ENCODE measurements at places on chromosomes 12 and 14.

DNA sequence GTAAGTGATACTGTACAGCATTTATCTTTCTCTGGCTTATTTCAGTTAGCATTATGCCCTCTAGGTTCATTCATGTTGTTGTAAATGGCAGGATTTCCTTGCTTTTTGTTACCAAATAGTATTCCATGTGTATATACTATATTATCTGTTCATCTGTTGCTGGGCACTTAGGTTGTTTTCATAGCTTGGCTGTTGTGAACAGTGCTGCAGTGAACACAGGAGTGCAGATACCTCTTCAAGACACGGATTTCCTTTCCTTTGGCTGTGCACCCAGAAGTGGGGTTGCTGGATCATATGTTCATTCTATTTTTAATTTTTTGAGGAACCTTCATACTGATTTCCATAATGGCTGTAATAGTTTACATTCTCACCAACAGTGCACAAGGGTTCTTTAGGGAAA is 21.5 kb downstream of the EP400 start:
- no peak for DNase-seq

GRCh38 chr12:114213055-114213581 is 192.8 kb downstream of the TBX5 start:
- no peak for DNase-seq

DNA sequence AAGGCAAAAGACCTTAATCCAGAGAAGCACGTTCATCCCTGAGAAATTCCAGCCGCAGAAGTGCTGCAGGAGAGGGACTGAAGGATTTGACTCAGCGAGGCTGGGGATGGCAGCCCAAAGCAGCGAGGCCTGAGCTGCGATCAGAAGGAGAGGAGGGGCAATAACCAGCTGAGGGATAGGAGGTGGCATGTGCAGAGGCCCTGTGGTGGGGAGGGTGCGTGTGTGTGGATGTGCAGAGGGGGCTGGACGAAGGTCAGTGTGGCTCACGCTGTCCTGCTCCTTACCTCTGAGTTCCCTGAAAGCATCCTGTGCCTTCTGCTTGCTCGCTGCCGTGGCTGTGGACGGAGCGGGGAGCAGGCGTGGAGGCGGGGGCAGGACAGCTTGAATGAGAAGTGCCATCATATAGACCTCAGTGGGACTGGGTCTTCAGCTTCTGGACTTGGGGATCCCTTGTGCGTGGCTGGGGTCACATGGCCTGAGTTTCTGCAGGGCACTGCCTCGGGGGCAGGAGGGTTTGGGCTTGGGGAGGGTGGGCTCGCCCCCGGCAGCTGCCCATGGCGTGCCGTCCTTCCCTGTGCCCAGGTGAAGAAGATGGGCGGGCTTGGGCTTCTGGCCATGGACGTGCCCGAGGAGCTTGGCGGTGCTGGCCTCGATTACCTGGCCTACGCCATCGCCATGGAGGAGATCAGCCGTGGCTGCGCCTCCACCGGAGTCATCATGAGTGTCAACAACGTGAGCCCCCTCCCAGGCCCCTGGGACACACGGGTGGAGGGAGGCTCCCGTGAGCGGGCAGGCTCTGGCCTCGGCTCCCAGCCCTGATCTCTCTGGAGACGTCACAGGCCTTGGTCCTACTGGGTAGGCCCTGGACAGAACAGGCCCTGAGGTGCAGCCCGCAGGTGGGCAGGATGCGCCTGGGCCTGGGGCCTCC is 11.0 kb downstream of the ACADS start:
- no peak for DNase-seq

GRCh38 chr12:66003951-66004350 is 126.6 kb downstream of the LLPH start:
- no peak for DNase-seq

DNA sequence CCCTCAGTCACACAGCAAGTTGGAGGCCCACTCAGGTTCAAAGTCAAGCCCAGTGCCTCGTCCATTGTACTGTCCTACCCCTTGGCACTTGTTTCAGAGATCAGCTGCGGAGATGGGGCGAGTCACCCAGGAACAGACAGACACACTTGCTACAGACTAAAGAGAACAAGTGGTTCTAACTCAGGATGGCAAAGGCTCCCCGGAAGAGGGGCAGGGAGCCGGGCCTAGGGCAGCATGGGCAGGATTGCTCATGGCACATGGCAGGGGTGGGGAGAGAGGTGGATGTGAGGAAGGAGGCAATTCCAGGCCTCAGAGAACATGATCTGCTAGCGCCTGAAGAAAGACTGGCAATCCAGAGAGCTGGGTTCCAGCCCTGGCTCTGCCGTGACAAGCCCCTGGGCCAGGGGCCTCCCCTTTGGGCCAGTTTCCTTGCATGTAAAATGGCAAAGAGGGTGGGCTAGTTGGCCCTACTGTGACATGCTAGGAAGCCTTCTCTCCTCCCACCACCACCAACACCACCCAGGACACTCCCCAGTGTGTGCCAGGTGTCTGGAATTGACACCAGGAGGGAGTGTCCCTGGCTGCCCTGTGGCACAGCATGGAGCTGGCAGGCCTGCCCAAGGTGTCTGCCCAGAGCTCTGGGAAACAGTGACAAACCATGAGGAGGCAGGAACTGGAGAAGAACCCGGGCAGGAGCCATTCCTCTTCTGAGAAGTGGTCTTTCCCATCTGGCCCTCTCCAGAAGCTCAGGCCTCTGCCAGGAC is 24.0 kb upstream of the IRF2BPL start:
- peak; percentile 51 for DNase-seq

GRCh38 chr12:13178568-13179210 is 17.8 kb upstream of the EMP1 start:
- DNase-seq, result peak; percentile 53

DNA sequence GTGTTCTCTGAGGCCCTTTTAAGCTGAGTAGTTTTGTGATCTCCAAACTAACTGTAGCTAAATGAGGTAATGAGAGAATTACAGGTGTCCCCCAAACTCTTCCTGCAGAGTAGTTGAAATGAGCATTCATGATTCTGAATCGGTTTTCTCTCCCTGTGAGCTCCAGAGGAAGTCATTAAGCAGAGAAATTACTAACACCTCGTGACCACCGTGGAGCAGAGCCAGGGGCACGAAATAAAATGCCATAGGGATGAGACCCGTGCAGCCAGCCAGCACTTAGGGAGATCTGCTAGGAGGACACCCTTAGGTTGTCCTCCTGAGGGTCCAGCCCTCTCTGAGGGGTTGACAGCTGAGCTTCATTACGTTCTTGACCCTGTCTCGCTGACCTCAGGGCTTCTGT is 79.5 kb downstream of the SLC25A47 start:
- DNase-seq, result no peak

- no peak for DNase-seq
These were observed 57.2 kb downstream of the RIC8B start for GRCh38 chr12:106831699-106832098.

- no peak for DNase-seq
These were observed 143.6 kb downstream of the ITPR2 start for GRCh38 chr12:26689281-26689841.

- no peak for DNase-seq
These were observed 69.4 kb downstream of the ARMH4 start for GRCh38 chr14:58082491-58083098.

- no peak for DNase-seq
These were observed 100.5 kb downstream of the ZNF664 start for GRCh38 chr12:124073356-124074035.

- DNase-seq, result no peak
These were observed 50.5 kb downstream of the TRAF3 start for GRCh38 chr14:102827716-102828115.

DNA sequence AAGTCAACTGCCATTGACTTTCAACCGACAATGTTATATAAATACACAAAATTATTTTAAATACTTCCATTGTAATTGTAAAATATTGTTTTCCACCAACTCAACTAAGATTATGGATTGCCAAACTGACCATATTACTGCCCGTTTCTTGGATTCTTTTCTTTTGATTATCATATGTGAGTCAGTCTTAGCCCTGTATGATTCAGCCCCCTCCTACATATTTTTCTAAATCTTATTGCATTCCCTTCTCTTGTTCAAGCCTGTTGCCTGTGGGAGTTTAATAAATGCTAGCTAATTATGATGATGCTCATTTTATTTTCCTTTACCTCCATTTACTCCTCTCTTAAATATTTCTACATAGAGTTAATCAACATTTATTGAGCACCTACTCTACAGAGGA is 6.8 kb downstream of the RASSF9 start:
- DNase-seq, result no peak

DNA sequence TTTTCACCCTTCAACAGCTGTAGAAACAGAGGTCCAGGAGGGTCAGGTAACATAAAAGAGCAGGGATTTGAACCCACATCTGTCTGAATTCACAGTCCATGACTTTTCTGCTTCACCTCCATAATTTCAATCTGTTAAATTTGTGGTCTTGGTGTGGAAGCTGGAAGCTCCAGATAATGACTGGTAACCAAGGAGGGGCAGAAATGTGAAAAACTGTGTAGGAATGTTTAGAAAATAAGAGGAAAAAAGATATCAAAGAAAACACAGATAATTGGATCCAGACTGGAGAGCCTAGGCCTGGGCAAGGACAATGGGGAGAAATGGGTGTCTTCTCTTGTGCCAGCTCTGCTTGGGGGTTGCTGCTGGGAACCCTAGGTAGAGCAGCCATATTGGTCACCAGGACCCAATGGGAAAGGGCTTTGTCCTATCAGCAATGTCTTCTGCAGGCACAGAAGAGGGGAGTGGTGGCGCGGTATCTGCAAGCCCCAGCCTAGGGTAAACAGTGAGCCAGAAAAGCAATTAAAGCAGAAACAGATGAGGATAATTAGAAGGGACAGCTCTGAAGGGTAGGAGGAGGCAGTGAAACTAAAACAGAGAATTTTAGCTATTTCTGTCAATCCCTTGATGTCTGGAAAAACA is 54.3 kb upstream of the CCDC91 start:
- DNase-seq, result no peak
